ENCODE measurements at places on chromosomes 2 and 18.

DNA sequence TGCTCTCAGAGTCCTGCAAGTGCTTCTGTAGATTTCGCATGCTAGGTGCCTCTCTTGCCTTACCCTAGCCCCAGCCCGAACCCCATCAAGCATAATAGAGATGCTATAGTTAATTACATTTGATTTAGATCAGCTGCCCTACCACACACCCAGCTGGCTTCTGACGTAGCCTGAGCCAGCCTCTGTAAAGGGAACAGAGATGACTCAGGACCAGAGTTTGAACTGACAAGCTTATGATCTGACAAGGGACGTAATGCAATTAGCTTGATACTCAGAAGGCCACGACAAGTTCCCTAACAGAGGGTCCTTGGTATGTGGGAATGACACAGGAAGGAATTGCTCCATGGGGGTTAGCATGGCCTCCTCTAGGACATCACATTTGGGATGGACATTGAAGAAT, 126.6 kb downstream of the LRATD1 start:
- DNase-seq = no peak

GRCh38 chr2:168814046-168814445, 11.6 kb downstream of the NOSTRIN start:
- no peak for DNase-seq

DNA sequence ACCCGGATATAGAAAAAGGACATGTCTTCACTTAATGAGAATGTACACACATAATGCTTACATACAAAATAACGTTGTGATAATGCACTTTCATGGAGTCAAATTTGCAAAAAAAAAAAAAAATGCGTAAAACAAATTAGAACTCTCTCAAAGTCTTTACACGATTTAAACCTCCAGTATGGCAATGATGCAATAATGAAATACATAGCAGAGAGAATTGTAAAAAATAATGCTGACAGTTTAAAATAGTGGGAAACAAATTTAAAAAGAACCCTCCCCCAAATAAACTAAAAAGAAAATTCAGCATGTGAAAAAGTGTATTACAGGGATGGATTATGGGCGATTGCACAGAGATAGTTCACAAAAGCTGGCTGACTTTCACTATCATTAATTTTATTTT, 46.6 kb upstream of the FHL2 start:
- DNase-seq = no peak

DNA sequence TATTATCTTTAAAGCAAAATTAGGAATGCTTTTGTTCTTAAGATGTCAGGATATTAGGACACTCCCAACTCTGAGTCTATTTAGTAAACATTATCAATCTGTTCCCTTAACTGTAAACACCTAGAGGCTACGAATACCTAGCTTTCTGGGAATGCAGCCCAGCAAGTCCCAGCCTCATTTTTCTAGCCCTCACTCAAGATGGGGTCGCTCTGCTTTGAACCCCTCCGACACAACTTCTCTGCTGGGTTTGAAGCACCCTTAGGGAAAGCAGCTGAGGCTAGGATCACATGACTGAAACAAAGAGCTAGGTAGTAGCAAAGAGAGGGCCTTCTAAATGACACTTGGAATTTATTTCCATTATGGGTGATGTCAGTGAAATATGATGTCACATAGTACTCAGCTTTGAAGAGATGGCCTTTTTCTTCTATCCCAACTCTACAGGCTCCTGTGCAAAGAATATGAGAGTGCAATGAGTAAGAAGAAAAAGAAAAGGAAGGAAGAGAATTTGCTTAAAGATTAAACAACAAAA, 114.7 kb downstream of the CSRNP3 start:
- no peak for DNase-seq

DNA sequence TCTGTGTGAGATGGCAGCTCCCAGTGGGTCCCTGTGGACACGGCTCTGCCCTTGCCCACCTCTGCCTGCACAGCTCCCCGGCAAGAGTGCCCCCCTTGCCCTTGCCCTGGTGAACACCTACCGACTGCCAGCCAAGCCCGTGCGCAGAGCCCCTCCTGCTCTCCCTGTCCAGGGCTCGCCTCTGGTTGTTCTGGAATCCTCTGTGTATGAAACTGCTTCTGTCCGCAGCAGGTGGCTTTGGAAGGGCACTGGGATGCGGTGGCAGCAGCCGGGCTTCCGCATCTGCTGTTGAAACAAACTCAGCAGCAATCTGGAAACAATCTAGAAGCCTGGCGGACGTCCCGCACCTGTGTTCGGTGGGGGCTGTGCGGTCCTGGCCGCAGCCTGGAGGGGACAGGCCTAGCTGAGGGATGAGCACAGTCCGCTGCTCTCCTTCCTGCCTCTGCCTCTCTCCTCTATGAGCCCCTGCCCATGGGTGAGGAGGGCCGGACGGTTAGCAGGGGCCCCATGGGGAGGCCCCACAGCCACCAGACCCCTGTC, 34.0 kb upstream of the KLF11 start:
- no peak for DNase-seq

DNA sequence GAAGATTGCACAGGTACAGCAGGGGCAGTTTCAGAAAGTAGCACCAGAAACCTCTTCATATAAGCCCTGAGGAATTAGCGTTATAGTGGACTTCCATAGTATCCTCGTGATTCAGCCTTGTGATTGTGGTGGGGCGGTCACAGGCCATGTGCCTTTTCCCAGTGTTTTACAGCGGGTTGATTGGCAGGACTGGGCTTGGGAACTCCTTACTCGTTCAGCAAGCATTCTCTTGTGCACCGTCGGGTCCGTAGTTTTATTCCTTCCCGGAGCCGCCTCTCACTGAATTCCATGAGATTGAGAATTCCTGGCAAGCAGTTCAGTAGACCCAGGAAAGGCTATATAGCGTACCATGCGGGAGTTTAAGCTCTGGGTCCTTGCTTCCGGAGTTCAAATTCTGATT, 5.2 kb downstream of the COPS8 start:
- no peak for DNase-seq

DNA sequence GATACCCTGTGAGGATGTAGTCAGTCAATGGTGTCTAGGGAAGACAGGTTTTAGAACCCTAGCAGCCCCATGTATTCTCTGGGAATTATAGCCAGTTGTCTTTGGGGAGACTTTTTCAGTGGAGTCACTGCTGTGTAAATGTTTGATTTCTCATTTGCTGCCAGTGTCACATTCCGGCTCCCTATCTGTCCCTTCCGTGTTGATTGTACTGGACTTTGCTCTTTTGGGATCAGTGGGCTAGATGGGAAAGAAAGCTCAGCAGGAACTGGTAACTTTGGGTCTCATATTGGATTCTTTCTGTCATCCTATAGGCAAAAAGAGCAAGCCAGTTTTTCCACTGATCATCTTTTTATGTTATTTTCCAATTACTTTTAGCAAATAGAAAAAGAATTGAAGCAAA, 70.1 kb downstream of the GTF3C3 start:
- DNase-seq = no peak

DNA sequence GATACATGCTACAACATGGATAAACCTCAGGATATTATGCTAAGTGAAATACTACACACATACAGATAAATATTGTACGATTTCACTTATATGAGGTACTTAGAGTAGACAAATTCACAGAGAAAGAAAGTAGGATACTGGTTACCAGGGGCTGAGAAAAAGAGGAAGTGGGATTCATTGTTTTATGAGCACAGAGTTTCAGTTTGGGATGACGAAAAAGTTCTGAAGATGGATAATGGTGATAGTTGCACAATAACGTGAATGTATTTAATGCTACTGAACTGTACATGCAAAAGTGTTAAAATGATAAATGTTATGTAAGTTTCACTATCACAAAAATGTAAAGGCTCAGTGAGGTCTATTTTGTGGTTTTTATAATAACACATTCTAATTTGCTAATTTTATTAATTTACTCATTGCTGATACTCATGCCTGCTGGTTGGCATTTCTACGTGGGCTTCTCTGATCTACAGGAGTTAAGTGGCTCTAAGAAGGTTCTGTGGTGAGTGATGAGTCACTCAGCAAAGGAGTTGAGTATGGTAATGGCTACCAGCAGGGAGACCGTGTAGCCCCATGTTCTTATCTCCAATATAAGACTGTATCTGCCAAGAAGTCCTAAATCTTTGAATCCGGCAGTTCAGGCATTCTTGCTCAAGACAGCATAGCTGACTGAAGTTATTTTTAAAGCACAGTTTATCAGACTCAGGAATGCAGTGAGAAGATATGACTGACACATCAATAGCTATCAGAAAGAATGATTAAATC, 41.1 kb downstream of the UPP2 start:
- no peak for DNase-seq

DNA sequence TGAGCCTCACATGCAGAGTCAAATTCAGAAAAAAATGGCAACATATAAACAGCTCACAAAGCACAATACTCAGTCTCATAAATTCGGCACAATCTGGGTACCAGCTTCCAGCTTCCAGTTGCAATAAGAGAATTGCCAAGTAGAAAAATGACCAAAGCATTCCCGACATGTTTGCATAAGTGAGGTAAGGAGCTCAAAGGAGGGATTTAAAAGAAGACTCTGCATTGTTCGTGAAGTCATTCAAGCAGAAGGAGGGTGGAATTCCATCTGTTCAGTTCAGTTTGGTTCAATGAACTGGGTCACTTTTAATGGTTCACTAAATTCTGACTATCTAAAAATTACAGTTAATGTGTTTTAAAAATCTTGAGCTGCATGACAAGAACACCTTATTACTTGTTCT, 106.7 kb upstream of the KLHL14 start:
- DNase-seq = no peak

DNA sequence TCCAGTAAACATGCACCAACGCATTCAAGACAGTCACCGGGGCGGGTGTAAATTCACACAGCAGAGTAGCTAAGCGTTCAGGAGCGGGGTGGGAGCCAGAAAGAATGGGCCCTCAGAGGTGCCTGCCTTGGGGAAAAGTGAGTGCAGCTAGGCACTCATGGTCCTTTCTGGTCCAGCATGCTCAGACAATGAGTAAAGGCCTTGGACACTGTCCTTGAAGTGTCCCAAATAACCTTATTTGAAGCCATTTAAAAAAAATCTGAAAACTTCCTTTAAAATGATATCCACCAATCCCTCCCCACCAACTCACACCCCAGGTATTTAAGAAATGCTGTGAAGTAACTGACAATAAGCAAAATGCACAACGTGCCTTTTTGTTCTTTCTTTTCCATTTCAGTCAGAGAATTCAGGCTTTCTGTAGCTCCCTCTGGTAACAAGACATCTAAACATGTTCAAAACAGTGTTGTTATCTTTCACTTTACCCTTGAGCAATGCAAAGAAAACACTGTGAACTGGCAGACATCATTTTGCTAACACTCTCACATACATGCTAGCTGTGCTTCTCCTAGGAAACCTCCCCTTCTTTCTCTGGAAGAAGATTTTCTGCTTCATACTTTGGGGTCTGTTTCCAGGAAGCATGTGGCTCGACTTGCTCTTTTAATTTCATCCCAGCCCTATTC, 445.1 kb upstream of the SPRED2 start:
- no peak for DNase-seq

GRCh38 chr2:167726788-167727187, 520.6 kb downstream of the STK39 start:
- no peak for DNase-seq

- no peak for DNase-seq
Measured at GRCh38 chr2:235006986-235007385, 55.2 kb downstream of the SH3BP4 start.

- DNase-seq = no peak
Measured at GRCh38 chr2:30441023-30441422, 6.0 kb upstream of the LCLAT1 start.

DNA sequence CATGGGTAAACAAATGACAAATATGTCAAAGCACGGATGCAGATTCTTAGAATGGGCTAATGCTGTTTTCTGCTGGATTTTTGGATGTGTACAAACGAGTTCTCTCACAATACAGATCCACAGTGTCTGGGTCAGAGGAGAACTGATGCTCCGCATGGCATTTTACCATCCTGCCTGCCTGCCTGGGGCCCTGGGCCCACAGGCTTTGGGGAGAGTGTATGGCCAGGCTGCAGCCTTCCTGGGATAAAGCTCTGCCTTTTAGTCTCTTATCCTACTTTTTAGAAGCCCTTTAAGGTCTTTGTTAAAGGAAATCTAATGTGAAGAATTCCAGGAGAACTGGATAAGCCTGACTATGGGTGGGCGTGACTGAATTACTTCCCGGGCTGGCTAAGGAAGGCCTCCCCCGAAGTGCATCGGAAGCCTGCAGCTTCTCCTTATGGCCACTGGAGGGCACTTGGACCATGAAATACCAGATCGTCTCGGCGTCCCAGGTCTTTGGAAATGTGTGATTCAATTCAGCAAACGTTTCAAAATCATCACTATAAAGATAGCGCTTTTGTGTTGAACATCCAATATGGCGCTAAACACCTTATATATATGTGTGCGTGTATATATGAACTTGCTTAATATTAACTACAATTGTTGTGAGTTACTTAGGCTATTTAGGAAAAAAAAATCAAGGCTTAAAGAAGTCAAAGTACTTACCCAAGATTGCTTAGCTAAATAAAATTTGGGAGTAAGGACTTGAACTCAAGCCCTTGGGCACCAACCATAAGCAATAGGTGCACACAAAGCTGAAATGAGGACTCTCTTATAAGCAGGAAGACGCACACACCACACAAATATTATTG, 15.2 kb upstream of the DNPEP start:
- DNase-seq = peak; percentile 82

- no peak for DNase-seq
Measured at GRCh38 chr2:181305301-181306123, 151.7 kb upstream of the ITGA4 start.

- DNase-seq = no peak
Measured at GRCh38 chr18:10169064-10169562, 255.3 kb downstream of the VAPA start.

DNA sequence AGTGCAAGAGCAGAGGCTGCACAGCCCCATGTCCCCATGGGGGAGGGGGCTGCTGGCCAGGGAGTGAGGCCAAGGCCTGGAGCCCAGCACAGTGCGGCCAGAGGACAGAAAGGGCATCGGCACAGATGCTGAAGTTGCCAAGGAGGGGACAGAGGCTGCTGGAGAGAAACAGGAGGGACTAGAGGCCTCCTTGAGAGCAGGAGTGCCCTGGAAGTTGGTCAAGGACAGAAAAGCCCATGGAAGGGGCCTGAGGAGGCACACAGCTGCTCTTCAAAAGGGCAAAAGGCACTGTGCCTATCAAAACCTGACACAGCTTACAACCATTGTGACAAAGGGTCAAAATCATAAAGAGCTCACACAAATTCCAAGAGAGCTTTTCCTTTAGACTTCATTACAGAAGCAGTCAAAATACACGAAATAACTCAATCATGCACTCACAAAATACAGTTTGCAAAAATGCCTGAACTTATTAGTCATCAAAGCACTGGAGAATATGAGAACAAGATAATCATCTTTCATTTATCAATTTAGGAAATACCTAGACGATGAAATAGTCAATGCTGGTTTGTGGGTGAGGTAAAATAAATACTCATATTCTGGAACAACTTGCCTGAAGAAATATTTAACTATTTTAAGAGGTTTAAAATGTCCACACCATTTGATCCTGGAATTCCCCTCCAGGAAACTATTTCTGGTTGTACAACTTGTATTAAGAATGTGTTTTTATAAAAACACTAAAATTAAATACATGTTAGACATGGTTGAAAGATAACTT, 79.6 kb downstream of the USP40 start:
- DNase-seq = no peak

DNA sequence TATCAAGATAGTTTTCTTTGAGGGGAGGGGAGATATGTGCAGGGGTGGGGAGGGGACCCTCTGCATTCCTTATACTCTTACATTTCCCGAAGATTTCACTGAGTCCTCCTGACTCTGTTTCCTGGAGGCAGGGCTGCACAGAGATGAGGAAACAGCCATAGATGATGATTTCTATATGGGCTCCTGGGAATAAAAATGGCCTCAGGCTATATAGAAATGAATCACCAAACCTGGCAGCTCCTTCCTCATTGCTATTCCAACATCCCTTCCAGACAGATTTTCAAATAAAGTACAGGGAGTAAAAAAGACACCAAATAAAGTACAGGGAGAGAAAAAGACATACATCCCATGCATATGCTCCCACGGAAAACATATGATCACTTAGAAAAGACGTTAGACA, 474.8 kb upstream of the RAB6C start:
- no peak for DNase-seq

Measured in HEK293T (cell line).